ENCODE measurements at places on chromosomes 5 and 9. TPM values are rescaled to one million over a fixed set of nuclear protein-coding genes. Genes with fewer than 3 reads are reported as not detected.

ERCC6L2 gene
- 47.2 TPM for total RNA-seq

MYOT gene
- total RNA-seq: not detected

PCA3 gene
- not detected for total RNA-seq

DNA sequence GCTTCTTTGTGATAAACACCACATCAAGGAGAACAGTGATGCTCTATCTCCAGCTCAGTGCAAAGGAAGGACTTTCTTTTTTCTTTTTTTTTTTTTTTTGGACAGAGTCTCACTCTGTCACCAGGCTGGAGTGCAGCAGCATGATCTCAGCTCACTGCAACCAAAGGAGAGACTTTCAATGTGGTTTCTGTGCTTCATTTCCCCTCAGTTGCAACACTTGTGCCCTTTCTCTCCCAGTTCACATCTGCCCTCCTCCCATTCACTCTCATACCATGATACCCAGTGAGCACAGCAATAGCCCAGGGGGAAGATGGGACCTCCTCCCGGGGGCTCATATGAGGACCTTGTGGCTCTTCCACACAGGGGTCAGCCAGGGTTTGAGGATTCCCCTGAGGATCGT, 110.0 kb downstream of the MTRR start:
- no peak for DNase-seq

GRCh38 chr5:116032094-116032517, at the start of gene ARL14EPL:
Gene ARL14EPL, plus strand, starts transcription at chr5:116032472. Its CDS starts 18,994 bp downstream, at chr5:116051466.
- peak; percentile 74 for DNase-seq

DNA sequence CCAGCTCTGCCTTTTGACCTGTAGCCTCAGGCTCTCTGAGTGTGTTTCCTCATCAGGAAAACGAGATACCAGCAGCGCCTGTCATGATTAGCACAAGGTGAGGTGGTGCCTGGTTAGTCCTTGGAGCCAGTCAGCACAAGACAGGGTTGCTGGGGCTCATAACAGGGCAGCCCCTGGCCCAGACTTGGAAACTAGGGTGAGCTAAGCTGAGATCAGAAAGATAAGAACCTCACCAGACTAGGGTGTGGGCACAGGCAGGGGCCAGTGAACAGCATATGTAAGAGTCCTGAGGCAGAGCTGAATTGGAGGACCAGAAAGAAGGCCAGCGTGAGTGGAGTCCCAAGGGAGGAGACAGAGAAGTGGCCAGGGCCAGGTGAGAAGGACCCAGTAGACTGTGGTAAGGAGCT, 42.7 kb upstream of the FUBP3 start:
- DNase-seq: peak; percentile 66

DNA sequence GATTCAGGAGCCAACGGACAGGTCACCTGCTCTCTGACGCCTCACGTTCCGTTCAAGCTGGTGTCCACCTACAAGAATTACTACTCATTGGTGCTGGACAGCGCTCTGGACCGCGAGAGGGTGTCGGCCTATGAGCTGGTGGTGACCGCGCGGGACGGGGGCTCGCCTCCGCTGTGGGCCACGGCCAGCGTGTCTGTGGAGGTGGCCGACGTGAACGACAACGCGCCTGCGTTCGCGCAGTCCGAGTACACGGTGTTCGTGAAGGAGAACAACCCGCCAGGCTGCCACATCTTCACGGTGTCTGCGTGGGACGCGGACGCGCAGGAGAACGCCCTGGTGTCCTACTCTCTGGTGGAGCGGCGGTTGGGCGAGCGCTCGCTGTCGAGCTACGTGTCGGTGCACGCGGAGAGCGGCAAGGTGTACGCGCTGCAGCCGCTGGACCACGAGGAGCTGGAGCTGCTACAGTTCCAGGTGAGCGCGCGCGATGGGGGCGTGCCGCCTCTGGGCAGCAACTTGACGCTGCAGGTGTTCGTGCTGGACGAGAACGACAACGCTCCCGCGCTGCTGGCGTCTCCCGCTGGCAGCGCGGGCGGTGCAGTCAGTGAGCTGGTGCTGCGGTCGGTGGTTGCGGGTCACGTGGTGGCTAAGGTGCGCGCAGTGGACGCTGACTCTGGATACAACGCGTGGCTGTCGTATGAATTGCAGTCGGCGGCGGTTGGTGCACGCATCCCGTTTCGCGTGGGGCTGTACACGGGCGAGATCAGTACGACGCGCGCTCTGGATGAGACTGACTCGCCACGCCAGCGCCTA, 1.7 kb downstream of the PCDHA10 start:
- no peak for DNase-seq

GRCh38 chr5:151662805-151663204, 23.9 kb downstream of the SPARC start:
- DNase-seq: no peak

DNA sequence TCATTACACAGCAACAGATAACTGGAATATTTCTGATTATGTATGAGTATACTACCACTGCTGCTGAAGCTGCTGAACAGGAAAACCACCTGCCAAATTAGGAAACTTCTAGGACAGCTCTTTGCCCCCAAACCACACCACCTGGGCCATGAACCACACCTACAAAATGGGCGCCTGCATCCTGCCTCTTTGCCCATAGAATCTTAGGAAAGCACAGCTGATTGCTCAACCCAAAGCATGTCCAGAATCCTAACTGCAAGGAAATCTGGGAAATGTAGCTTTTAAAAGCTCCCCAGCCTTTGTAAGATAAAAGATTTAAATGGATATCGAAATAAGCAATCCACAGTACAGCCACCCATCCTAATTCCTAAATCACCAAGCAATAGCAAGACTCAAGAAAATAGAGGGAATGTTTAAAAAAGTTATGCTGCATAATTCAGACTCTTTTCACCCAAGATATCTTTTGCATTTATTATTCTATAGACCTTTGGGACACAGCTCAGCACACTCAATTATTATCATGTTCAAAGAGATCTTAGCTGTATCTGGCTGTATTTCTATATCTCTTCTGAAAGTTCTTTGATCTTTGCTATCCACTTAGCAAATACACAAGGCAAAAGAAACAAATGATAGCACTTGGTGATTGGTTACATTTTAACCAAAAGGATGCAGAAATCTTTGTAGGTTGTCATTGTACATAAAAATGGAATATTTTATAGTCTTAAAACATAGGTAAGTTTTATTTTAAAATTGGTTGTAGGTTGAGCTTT, 6.8 kb upstream of the C9orf152 start:
- no peak for DNase-seq

DNA sequence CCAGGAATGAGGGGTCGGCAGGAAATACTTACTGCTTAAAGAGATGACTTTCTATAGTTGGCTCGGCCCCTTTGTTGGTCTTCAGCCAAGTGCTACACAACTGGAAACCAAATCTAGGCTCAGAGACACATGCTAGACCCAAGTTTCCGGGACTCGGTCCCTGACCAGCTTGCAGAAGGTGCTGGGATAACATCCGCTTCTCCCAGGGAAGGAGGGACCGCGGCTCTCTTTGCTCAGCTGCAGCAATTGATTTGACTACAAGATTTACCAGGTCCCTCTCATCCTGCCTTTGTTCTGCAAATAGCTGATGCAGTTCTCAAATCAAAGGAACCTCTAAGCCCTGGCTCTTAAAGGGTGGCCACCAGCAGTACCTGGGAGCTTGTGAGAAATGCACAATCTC, 314.7 kb downstream of the MLLT3 start:
- DNase-seq: no peak

DNA sequence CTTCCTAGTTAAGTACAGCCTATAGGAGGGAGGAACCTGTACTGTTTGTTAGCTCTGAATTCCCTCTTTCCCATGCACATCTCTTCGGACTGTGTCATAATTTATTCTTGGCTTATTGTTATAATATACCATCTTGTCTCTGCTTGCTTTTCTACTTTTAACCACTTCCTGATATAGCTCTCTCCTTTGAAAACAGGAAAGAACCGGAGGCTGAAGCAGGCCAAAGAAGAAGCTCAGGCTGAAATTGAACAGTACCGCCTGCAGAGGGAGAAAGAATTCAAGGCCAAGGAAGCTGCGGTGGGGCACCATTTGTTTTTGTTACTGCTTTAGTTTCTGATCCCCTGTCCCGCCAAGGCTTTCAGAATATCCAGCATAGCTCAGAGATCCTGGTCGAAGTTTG, 4.8 kb downstream of the ATP6V1G1 start:
- peak; percentile 91 for DNase-seq

- DNase-seq: peak; percentile 85
Measured at GRCh38 chr5:143554918-143555477, 151.5 kb upstream of the NR3C1 start.

- no peak for DNase-seq
Measured at GRCh38 chr5:96753848-96754247, 53.9 kb downstream of the ERAP1 start.

DNA sequence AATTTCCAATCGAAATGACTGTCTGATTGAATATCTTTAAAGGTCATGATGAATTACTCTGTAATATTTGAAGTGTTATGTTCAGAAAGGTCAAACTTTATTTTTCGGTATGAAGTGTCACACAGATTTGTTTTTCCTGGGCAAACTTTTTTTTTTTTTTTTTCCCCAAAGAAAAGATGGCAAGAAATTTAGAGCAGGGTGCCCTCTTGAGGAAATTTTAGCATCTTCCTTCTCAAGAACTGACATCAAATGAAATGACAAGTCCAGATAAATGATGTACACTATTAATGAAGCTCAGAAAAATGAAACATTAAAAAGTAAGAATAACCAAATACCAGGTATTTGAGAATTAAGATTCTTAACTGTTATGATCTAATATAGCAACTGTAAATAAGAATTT, 123.6 kb downstream of the INVS start:
- peak; percentile 51 for DNase-seq
